ENCODE measurements at places on chromosomes 2 and 18. TPM values are rescaled to one million over a fixed set of nuclear protein-coding genes. Genes with fewer than 3 reads are reported as not detected.

ELAC1 gene
- 9.2 TPM for polyA plus RNA-seq

DNA sequence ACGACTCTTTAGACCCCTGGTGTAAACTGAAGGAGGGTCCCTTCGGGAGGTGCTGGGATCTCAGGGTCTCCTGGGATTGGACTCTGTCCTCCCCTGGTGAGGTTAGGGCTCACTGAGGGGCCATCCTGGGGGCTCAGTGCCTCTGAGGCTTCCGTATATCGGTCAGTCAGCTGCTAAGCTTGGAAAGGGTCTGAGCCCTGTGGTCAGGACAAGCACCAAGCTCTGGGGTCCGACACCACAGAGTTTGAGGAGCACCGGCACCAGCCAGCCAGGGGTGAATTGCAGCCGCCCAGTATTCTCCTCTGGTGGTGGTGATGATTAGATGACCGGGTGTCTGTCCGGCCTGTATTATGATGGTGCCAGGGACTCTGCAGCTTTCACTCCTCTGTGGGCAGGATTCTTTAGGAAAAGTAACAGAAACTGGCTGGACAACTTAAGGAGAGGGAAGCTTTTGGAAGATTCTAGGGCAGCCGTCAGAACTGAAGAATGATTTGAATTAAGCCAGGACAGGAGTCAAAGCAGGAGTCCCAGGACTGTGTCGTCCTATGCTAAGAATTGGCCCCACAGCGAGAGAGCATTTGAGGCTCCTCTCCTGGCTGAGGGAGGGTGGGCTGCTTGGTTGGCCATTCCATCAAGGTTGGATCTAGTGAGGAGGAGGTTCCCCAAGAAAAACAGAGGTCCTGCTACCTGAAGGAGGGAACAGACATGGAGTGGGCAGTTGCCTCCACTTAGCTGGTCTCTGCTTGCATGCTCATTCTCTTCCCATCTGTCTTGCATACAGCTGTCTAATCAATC is 158.6 kb upstream of the HS6ST1 start:
- H3K36me3 ChIP-seq: no peaks in the 10 kb centered on the region
- peaks cover 4% of the 10 kb centered on the region for H3K4me1 ChIP-seq
- no peak overlapping the region for H3K4me3 ChIP-seq
- no peak for DNase-seq

EPC2 gene
- polyA plus RNA-seq: 19.6 TPM

GRCh38 chr2:124908411-124908810 is 883.3 kb downstream of the CNTNAP5 start:
- no peak overlapping the region for H3K27ac ChIP-seq
- no peaks in the 10 kb centered on the region for H3K36me3 ChIP-seq
- H3K4me1 ChIP-seq: no peaks in the 10 kb centered on the region
- no peaks in the 10 kb centered on the region for H3K27me3 ChIP-seq
- H3K4me3 ChIP-seq: no peak overlapping the region

VSNL1 gene
- polyA plus RNA-seq: 3.9 TPM

GRCh38 chr2:223613017-223613950 is 11.1 kb upstream of the SCG2 start:
- no peaks in the 10 kb centered on the region for H3K36me3 ChIP-seq
- H3K4me1 ChIP-seq: peaks cover 6% of the 10 kb centered on the region
- peak; percentile 99 for DNase-seq
- peak overlapping the region; percentile 73 for H3K27ac ChIP-seq

- H3K36me3 ChIP-seq: no peaks in the 10 kb centered on the region
- no peaks in the 10 kb centered on the region for H3K27me3 ChIP-seq
- H3K4me3 ChIP-seq: no peak overlapping the region
- no peak overlapping the region for H3K27ac ChIP-seq
- H3K4me1 ChIP-seq: no peaks in the 10 kb centered on the region
Measured at GRCh38 chr2:73451263-73451972, 65.8 kb downstream of the ALMS1 start.

- no peak overlapping the region for H3K27ac ChIP-seq
- H3K4me1 ChIP-seq: no peaks in the 10 kb centered on the region
- no peaks in the 10 kb centered on the region for H3K27me3 ChIP-seq
- no peaks in the 10 kb centered on the region for H3K36me3 ChIP-seq
- no peak for DNase-seq
Measured at GRCh38 chr2:106700616-106701015, 185.4 kb downstream of the ST6GAL2 start.

ACVR1C gene
- polyA plus RNA-seq: 0.35 TPM

- DNase-seq: peak; percentile 44
- H3K36me3 ChIP-seq: peaks cover under 1% of the 10 kb centered on the region
- no peaks in the 10 kb centered on the region for H3K4me1 ChIP-seq
- H3K4me3 ChIP-seq: no peak overlapping the region
Measured at GRCh38 chr2:42298132-42298531, 62.9 kb downstream of the COX7A2L start.

DNA sequence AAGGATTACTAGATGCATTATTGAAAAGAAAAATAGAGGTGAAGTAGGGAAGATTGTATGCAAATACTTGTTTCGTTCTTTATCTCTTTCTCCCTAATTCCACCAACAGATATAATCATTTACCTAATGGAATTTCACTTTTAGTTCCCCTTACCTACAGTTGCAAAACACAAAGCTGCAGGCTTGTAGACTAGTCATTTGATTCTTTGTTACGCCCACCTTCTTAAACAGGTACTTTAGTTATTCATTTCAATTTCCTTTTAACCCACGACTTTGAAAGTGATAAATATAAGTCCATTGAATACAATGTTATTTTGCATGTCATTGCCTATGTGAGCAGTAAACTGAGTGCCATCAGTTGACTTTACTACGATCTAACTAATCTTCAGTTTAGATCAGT is 3.9 kb upstream of the HRH4 start:
- no peaks in the 10 kb centered on the region for H3K27me3 ChIP-seq
- no peak overlapping the region for H3K27ac ChIP-seq
- H3K4me1 ChIP-seq: no peaks in the 10 kb centered on the region
- no peak overlapping the region for H3K4me3 ChIP-seq

- H3K4me3 ChIP-seq: no peak overlapping the region
- H3K27ac ChIP-seq: no peak overlapping the region
- peaks cover 3% of the 10 kb centered on the region for H3K36me3 ChIP-seq
- DNase-seq: no peak
- no peaks in the 10 kb centered on the region for H3K4me1 ChIP-seq
- H3K27me3 ChIP-seq: no peaks in the 10 kb centered on the region
Measured at GRCh38 chr2:235740821-235741220, 247.0 kb downstream of the AGAP1 start.

DNA sequence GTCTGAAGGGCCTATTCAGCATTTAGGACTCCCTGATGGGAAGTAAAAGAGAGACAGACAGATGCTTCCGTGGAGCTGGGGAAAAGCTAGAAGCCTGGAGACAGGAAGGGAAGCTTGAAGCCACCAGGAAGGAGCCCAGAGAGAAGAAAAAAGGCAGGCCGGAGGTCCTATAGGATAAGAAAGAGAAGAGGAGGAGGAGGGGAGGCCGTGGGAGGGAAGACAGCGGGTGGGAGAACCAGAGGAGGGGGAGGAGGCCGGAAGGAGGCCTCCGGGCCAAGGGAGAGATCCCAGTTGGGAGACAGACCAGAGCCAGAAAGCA is 107.1 kb upstream of the PKDCC start:
- no peak for DNase-seq
- no peak overlapping the region for H3K27ac ChIP-seq
- no peaks in the 10 kb centered on the region for H3K36me3 ChIP-seq
- peaks cover 2% of the 10 kb centered on the region for H3K27me3 ChIP-seq

GRCh38 chr2:38505779-38506178 is 96.9 kb downstream of the HNRNPLL start:
- H3K4me1 ChIP-seq: peaks cover 10% of the 10 kb centered on the region
- H3K4me3 ChIP-seq: no peak overlapping the region
- H3K27ac ChIP-seq: no peak overlapping the region
- no peaks in the 10 kb centered on the region for H3K36me3 ChIP-seq
- DNase-seq: no peak
- peaks cover 8% of the 10 kb centered on the region for H3K27me3 ChIP-seq

DNA sequence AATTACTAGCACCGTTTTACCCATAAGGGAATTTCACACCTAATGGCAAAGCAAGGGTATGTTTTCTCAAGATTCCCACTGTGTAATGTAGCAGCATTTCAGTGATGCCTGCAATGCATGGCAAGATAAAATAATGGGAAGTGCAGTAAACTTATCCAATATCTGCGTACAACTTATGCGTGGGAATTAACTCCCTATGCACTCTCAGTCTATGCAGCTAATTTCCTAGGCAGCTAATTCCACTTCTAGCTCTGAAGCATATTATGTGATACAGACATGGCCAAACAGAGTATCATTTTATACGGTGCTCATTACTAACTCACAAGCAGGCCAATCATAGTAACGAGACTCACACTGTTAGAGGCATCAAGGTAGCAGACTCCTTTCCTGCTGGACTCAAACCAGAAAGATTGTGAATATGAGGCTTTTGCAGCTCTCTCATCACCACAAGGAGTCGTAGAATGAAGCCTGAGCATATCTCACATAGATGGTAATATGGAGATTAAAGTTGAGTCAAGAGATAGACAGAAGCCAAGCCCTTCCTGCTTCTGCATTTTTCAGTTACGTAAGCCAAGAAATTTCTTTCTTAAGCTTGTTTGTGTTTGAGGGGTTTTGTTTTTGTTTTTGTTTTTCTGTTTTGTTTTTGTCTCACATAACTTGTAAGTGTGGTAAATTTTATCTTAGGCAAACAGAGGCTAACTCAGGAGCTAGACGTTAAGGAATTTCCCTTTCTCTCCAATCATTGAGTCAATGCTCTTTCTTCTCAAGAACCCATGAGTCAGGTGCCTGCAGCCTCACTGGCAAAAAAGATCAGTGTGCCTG is 34.8 kb upstream of the ITGAV start:
- H3K27me3 ChIP-seq: no peaks in the 10 kb centered on the region
- DNase-seq: peak; percentile 77
- H3K4me1 ChIP-seq: no peaks in the 10 kb centered on the region
- H3K36me3 ChIP-seq: no peaks in the 10 kb centered on the region
- H3K27ac ChIP-seq: no peak overlapping the region
- H3K4me3 ChIP-seq: no peak overlapping the region

DNAJB2 gene
- 29.8 TPM for polyA plus RNA-seq

DNA sequence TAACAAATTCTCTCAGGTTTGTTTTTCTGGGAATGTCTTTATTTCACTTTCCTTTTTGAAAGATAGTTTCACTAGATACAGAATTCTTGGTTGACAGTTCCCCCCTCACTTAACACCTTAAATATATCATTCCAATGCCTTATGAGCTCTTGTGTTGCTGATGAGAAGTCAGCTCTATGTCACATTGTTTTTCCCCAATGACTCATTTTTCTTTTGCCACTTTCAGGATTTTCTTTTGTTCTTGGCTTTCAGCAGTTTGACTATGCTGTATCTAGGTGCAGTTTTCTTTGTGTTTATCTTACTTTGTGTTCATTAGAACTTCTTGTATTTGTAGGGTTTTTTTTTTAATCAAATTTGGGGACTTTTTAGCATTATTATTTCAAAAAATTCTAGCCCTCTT is 5.6 kb upstream of the RALBP1 start:
- DNase-seq: no peak
- no peak overlapping the region for H3K27ac ChIP-seq
- H3K27me3 ChIP-seq: no peaks in the 10 kb centered on the region
- H3K4me1 ChIP-seq: peaks cover 7% of the 10 kb centered on the region
- H3K4me3 ChIP-seq: no peak overlapping the region
